ENCODE measurements at places on chromosomes 4 and X.

DNA sequence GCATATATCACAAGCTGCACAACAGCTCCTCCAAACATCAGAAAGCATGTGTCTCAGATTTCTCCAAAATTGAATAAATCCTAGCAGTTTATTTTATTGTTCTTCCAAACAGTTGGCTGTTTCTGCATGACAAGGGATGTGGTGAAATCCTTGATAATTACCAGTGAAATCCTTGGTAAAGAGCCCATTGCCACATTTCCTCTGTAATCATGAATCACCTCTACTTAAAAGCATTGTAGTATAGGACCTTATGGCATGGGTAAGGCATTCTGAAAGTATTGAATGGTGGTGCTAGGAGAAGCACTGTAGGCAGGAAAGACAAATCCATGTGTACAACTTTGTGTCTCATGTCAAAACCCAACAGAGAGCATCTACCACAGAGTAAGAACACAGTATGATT lies 135.8 kb upstream of the NDST3 start:
- no peak for DNase-seq

- no peak for DNase-seq
Measured at GRCh38 chr4:181820553-181820952, 422.6 kb upstream of the TENM3 start.

DNA sequence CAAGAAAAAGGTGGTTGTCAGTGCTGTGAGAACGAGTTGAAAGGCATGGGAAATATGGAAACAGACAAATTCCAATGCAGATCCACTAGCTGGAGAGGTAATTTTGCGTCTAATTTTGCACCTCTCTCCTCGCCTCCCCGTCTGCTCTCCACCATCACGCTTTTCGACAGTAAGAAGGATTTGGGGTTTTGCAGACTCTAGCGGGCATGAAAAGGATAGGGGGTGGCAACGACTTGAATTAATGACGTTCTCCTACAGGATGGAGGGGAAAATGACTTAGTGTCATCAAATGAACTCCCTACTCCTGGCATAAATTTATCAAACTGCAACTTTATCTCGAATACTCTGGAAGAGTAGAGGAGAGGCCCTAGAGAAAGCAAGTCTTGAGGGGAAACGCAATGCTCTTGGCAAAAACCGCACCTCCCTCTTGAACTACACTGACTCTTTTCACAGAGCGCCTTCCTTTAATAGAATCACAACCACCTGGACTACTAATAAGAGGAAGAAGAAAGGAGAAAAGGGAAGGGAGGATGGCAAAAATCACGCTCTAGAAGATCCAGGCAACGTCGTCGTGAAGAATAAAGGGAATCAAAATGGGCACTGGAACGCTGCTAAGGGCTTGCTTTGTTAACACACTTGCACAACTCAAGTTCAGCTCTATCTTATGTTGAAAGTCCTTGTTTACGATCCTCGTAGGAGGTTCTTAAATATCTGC lies 871 bp upstream of the SLITRK2 start:
- DNase-seq = no peak

GRCh38 chr4:69835766-69836165 lies 24.2 kb downstream of the SULT1E1 start:
- DNase-seq = no peak

- DNase-seq = peak; percentile 42
Measured at GRCh38 chrX:24498975-24499374, 33.9 kb downstream of the PDK3 start.

- DNase-seq = no peak
Measured at GRCh38 chrX:107325467-107325866, 119.1 kb downstream of the DNAAF6 start.

DNA sequence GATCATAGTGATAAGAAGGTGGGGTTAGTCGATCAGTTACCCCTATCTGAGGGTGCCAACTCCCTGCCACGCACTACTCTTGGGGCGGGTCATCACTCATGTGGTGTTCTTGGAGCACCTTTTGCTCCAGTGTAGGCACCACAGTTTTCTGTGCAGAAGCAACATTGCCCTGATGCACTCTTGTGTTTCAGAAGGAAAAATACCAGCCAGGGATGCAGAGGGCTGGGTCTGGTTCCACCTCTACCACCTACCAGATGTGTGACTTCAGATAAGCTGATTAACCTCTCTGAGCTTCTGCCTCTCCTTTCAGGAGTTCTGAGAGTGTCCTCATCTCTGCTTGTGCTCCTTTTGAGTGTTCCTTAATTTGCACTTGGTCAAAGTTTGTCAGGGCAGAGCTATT lies 29.9 kb upstream of the PROM1 start:
- no peak for DNase-seq

DNA sequence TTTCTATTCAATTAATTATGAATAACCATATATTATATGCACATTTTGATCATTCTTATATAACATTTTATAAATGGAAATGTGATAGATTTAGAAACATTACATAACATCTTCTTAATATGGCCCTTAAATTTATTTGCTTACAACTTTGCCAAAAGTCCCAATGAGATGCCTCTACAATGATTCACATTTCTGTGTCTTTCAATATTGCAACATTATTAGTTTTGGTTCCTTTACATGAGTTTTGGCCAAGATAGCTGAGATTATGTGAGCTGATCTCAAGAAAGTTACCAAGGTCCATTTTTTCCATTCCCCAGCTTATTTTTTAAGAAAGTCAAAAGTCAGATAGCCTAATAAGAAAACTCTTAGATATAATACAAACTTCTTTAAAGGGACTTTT lies 361.2 kb downstream of the PCDH7 start:
- no peak for DNase-seq

- no peak for DNase-seq
Measured at GRCh38 chr4:7511525-7511924, 76.8 kb upstream of the PSAPL1 start.

- DNase-seq = no peak
Measured at GRCh38 chrX:145751943-145752342, 65.7 kb upstream of the SLITRK2 start.

DNA sequence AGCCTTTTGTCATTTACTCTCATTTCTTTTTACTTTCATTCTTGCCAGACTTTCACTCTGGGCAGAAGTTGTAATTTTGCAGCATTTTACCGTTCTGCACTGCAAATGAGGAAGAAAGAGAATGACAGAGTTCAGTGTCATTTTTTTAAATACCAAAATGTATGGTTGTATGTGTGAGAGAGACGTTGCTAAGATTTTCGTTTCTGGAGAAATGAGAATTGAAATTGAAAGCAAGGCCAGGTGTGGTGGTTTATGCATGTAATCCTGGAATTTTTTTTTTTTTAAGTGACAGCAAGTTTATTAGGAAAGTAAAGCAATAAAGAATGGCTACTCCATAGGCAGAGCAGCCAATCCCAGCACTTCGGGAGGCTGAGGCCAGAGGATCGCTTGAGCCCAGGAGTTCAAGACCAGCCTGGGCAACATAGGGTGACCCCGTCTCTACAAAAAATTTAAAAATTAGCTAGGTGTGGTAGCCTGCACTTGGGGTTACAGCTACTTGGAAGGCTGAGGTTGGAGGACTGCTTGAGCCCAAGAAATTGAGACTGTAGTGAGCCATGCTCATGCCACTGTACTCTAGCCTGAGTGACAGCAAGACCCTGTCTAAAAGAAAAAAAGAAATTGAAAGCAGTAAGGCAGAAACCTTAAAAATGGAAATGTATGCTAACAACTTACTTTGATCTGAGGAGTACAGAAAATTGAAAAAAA lies 12.9 kb downstream of the DCK start:
- no peak for DNase-seq

GRCh38 chrX:110167952-110168451 lies 149.9 kb downstream of the AMMECR1 start:
- DNase-seq = peak; percentile 81

DNA sequence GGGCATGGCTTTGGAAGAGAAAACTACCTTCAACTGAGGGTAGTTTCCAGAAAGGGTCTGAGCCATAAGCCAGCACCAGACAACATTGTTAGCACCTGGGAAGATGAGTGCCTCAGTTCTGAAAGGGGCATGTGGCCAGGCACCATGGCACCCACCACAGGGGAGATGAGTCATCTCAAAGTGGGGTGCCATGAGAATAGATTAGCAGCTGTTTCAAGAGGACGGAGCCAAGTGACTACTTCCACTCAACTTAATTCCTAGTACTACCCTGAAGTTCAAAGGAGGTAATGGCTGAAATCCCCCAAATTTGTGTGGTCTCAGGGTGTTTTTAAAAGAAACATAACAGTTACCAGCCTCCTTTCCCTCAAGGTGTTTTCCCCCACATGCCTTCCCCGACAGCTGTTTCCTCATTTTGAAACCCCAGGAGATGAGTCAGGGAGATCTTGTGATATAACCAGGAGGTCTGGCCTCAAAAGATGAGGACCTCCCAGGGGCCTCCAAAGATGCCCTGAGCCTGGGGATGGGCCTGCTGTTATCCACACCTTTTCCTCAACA lies 27.8 kb upstream of the FTHL17 start:
- no peak for DNase-seq

DNA sequence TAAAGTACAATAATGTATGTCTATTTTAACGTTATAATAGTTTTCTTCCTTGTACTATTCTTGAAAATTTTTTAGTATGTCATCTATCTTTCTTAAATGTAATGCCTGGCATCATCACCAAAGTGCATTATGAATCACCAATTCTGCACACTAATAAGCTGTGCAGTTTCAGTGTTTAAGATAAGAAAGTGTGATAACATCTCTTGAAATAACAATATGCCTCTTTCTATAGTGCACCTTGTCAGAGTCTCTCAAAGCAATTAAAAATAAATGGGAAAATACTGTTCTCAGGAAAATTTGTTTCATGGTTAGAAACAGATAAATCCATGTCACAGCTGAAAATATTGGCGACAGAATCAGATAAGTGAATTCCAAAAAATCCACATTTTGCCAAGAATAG lies 457.4 kb upstream of the PCDH10 start:
- no peak for DNase-seq

DNA sequence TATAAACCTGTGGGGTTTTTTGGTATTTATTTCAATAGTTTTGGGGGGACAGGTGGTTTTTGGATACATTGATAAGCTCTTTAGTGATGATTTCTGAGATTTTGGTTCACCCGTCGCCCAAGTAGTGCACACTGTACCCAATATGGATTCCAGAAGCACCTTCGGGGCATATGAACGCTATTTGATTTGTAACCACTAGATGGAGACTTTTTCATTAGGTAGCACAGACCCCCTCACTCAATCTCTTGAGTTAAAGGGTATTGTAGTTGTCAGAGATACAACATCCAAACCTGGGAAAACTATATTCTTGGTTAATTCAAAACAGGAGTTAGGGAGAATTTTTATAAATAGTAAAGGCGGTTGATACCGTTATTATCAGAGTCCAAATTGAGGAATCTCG lies 79.8 kb downstream of the SPANXN3 start:
- DNase-seq = no peak

DNA sequence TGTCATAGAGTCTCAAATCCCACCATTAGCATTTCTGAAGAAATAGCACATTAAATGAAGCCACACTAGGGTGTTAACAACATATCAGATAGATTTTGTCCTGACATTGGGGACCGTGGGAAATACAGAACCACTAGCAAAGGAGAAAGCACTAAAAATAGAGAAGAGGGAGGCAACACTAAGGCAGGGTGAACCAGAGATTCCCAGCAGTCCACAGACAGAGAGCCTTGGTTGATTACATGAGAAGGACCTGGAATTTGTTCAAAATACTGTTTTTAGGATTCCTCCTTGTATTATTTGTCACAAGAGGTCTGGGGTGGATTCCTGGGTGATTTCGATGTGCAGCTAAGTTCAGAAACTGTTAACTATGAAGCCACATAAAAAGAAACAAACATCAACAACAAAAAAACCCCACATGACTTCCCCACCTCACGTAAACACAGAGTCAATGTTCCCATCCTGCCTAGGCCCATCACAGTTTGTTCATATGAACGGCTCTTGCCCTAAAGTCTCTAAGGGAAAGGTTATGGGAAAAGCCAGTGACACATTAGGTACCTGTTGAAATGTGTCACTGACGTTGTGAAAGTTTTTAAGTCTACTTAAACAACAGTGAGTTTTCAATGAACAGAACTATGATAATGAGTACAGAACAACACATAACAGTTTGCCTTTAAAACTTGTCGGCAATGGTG lies 23.6 kb upstream of the GRSF1 start:
- DNase-seq = no peak

- peak; percentile 25 for DNase-seq
Measured at GRCh38 chrX:42755815-42756214, 22.1 kb downstream of the PPP1R2C start.

- DNase-seq = no peak
Measured at GRCh38 chr4:22264261-22264660, 251.6 kb downstream of the ADGRA3 start.

DNA sequence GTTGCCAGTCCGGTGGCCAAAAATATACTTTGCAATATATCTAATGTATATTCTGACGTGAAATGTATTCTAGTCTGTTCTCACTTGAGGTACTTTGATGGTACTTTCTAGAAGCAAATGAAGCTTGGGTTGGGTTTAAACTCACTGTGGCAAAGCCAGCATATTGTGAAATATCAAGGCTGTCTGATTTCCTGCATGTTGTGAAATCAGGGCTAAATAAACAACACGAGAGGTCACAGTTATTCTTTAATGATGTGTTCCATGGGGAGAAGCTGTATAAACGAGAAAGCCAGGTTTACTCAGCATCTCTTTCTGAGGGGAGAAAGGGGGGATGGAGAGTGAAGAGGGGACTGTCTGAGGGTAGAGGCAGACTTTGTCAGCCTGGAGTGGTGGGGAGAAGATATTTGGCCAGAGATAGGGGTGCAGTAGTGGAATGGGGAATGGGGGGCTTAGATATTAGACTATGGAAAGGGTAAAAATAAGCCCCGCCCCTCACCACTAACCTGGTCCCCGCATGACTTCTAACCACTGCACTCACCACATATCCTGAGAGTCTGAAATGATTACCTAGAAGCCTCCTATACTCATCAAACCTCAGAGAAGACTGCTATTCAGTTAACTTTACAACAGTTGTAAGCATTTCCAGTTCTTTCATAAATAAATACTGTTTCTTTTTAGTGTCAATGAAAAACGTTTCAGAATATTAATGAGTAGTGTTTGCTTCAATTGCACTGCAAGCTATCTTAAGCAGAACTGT lies 5.9 kb upstream of the SCARB2 start:
- no peak for DNase-seq

DNA sequence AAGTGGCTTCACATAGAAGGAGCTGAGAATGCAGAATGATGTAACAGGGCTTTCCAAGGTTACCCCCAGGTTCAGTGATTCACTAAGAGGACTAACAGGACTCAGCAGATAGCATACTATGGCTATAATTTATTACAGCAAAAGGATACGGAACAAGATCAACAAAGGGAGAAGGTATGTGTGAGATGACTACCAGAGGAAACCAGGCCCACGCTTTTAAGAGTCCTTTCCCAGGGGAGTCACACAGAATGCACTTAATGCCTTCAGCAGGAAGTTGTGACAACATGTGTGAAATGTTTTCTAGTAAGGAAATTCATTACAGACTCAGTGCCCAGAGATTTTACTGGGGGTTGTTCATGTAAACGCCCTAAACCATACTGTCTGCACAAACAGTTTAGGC lies 373.6 kb upstream of the MAGEB2 start:
- DNase-seq = no peak

GRCh38 chr4:7194251-7195140 lies 2.2 kb downstream of the SORCS2 start:
- DNase-seq = peak; percentile 61
